NT2/D1 (cell line): ENCODE measurements at places on chromosomes 12 and 14.

- DNase-seq, result no peak
Observed at GRCh38 chr14:69675245-69675583, 63.8 kb downstream of the SUSD6 start.

DNA sequence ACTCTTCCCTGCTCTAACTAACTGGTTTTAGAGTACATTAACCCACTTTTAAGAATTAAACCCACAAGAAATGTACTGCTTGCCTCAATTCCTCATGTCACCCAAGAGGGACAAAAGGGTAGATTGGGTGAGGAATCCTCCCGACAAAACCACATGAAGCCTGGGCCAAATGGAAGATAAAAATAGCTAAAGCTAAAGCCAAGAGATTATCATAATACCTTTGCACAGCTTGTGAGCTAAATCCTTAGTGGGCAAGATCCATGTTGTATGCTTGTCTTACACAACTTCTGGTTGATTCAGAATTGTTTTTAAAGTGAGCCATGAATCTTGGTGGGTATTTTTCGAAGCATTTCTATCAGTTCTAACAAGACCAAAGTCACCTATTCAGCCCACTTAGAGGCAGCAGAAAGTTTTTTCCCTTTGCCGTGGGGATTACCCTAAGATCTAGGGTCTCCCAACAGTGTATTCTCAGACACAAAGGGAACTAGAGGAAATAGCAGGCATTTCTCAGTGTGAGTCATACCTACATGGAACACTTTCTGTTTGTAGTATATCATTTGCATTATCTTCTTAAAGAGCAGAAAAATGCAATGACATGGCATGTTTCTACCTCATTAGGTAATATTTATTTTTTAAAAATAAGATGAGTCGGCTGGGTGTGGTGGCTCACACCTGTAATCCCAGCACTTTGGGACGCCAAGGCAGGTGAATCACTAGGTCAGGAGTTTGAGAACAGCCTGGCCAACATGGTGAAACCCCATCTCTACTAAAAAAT lies 616.6 kb downstream of the KCNH5 start:
- no peak for DNase-seq

- no peak for DNase-seq
Observed at GRCh38 chr12:2644683-2645405, 149.9 kb upstream of the FKBP4 start.

- DNase-seq, result no peak
Observed at GRCh38 chr14:96906434-96906833, 109.3 kb downstream of the VRK1 start.

GRCh38 chr12:4959381-4959780 lies 49.7 kb downstream of the KCNA1 start:
- DNase-seq, result no peak

DNA sequence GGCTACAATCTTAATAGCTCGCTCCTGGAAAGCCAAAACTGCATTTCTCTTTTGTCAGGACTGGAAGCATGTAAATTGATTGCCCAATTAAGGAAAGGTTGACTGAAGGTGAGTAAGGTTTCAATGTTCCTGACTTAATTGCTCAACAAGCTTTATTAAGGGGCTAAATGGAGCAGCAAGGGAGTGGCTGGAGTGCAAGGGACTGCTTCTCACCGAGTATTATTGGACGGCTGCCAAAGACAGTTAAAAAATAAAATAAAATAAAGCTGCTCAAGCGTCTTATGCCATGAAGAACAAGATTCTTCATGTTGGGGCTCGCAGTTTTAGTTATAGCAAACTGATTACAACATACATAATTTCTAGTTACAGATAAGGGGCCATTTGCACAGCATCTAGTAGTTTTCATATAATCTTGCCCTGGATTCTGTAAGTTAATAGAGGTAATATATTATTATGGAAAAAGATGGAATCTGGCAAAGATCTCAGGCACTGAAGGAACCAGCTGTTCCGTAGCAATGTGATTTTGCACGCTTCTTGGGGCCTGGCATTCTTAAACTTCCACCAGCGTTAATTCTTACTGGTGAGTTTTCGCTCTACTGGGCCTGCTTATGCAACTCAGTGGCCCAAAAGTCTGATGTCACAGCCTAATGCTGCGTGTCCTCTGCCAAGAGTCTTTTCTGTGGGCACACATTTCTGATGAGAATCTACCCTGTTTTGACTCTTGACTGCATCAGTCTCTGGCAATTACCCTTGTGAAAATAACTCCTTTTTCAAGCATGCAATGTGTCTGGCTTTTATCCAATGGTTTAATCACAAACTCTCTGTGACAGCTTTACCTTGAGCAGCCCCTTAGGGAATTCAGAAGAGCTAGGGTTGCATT lies 108.5 kb downstream of the SLC38A1 start:
- DNase-seq, result no peak

DNA sequence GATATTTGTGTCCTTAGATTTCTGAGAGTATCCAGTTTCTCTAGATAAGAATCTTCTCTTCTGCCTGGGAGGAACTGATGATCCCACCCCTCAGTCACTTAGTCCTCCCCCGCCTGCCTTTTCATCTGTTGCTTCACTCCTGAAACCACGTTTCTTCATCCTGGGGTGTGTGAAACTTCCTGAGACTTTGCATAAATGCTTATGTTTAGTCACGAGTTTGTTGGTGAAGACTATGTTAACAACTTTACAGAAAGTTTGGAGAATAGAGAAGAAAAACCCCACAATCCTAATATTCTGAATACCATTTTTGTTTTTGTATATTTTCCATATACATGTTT lies 33.2 kb downstream of the MARK3 start:
- DNase-seq, result no peak

- no peak for DNase-seq
Observed at GRCh38 chr14:80127466-80127865, 83.8 kb downstream of the DIO2 start.

DNA sequence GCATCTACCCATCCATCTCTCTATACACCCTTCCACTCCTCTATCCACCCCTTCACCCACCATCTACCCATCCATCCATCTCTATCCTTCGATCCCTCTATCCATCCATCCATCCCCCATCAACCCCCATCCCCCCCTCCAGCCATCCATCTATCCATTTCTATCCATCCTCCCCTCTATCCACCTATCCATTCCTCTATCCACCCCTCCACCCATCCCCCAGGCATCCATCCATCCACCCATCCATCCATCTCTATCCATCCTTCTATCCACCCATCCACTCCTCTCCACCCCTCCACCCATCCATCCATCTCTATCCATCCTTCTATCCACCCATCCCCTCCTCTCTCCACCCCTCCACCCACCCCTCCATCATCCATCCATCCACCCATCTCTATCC lies 17.5 kb upstream of the GPR132 start:
- DNase-seq, result no peak

- no peak for DNase-seq
Observed at GRCh38 chr12:71760471-71760870, 5.8 kb downstream of the RAB21 start.

DNA sequence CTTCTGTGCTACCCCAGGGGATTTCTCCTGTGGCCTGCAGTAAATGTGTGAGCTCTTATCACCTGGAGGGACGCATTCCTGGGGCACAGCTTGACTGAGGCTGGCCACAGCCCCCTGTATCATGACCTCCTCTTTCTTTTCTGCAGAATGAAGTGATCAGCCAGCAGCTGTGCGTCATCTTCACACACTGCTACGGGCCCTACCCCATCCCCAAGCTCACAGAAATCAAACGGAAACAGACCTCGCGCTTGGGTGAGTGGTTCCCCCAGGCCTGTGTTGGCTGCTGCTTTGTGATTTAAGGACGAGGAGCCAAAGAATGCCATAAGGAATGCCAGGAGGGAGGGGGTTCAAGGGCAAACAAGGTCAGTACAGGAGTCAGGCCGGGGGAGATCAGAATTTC lies 50.5 kb upstream of the PWP1 start:
- DNase-seq, result peak; percentile 64

- no peak for DNase-seq
Observed at GRCh38 chr14:89406941-89407340, 10.1 kb downstream of the FOXN3 start.

- peak; percentile 65 for DNase-seq
Observed at GRCh38 chr12:100668945-100669536, 95.6 kb downstream of the GAS2L3 start.

DNA sequence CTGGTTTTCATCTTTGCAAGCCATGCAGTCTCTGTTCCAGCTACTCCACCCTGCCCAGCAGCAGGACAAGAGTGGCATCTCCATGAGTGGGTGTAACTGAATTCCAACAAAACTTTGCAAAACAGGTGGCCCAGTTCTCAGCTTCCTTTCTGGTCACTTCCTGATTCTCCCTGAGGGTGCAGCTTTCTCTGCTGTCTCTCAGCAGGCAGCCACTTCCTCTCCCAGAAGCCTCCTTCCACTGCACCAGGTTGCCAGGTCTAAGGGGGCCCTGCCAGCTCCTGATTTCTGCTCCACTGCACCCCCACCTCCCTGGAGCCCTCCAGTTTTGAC lies 341.0 kb upstream of the FKBP4 start:
- no peak for DNase-seq

DNA sequence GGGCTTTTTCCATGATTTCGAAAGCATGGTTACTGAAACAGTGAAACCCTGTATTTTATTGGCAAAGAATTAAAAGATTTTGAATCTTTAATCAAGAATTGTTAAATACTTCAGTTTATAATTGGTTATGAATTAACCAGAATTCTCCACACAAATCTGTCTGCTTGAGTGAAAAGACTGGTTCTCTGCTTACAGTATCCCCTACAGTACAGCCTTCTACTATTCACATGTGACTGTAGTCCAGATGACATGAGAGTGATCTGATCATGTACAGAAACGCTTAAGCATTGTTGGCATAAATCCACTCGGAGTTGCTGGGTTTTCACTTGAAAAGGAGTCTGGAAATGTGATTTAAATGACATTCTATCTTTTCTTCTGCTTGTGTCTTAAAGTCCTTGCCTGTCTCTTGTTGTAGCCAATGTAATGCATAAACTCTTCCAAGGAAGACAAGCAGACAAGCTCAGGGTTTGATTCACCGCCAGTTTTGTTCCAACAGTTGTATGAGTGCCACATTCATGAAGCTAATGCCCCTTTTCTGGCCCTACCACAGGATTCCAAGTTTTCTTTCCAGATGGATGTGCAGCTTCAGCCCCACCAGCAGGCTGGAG lies 222.0 kb upstream of the LRIG3 start:
- DNase-seq, result no peak

GRCh38 chr12:32478166-32478565 lies 78.8 kb downstream of the FGD4 start:
- DNase-seq, result no peak

GRCh38 chr12:41311883-41312282 lies 123.8 kb downstream of the PDZRN4 start:
- DNase-seq, result no peak

DNA sequence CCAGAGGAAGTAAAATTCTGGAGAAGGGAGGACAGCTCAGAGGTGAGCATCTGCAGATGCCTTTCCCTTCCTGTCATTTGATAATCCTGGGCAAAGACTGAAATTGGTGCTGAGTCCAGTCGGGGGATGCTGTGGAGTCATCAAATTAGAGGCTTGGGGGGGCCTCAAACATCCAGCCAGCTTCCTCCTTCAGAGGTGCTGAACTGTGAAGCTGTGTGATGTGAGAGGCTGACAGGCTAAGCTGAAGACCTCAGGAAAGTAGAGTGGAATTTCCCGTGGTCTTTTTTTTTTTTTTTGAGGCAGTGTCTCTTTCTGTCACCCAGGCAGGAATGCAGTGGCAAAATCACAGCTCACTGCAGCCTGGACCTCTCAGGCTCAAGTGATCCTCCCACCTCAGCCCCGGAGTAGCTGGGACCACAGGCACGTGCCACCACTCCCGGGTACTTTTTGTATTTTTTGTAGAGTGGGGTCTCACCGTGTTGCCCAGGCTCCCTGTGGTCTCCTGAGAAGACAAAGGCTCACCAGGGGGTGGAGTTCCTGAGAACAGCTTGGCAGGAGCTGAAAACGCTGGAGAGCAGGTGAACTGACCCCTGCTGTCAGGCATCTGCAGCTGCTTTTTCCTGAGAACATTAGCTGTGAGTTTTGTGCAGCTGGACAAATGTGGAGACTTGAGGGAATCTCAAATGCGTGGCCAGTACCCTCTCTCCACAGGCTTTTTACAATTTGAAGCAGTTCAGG lies 6.1 kb upstream of the TCL1B start:
- DNase-seq, result no peak

GRCh38 chr12:123059500-123059899 lies 79.0 kb downstream of the ARL6IP4 start:
- DNase-seq, result no peak

DNA sequence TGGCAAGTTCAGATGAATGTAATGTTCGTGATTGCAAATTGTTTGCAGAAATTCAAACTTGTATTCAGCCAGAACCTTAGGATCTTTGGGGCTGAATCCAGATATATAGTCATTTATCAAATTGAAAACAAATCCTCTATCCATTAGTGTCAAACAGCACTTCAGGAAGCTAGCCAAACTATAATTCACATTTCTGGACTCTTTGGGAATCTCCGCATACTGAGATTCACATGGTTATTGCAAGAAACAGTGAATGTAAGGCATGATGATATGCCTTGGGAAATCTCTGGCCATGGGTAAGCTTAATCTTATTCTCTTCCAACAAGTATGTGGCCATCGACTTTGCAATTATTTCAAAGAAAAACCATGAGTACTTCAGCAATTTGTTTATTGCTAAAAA lies 98.5 kb downstream of the KLHL28 start:
- no peak for DNase-seq

DNA sequence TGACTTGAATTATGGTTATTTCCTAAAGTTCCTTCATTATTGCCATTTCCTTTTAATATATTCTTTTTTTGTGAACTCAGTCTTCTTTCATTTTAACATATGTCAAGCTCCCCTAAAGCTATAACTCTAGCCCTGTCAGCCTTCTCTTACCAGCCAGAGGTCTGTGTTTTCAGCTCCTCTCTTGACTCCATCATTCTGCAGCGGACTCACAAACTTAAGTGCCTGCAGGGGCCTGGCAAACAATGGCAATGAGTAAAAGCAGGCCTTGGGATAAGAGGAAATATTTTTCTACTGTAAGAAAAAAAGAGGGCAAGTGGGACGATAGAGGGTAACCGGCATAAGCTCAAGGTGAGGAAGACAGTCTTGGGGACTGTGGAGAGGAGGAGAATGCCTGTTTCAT lies 424.5 kb upstream of the RGS6 start:
- no peak for DNase-seq

DNA sequence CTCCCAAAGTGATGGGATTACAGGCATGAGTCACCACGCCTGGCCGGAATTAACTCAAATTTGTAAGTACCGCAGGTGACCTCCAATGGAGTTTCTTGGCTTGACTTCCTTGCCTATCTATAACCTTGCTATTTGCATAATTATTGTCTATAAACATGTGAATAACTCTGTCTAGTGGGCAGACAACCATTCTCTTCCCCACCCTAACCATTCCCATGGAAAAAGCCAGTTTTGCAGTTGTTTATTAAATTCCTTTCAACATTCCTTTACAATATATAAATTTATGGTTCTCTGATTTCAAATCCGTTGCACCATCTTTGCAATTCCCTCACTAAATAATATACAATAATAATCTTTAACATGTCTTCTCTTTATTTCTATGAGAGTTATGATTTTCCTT lies 61.0 kb upstream of the ZDHHC17 start:
- DNase-seq, result no peak
